ENCODE measurements at places on chromosomes 12 and 14.

DNA sequence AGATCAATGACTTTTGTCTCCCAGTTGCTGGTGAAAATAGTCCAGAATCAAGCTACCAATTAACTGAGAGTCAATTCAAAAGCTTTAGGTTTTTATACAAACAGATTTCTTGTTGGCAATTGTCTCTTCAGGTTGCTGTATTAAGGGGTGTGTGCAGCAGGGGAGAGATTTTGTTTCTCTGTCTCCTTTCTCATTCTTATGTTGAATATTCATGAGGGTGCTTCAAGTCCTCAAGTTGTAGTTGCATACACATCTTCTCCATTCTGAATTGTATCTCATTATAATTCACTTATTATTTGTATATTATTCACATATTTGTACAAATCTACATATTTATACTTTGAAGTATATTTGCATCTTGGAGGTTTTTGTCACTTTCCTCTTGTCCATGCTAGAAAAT lies 126.7 kb upstream of the PTPRQ start:
- DNase-seq: no peak

DNA sequence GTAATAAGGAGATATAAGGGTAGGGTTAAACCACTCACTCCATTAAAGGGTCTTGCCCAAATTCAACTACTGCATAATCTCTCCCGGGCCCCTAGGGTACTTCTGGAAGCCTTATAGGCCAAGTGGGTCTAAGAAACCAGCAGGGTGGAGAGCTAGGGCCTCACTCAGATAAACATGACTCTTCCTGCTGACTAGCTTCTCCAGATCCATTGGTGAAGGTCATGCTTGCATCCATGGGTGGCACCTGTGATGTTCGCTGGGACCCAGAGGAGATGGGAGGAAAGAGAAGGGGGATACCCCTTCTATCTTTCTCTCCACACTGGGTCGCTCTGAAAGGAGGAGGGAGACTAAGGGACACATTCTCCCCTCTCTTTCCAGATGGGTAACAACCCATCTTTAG lies 36.1 kb upstream of the HIGD1C start:
- DNase-seq: no peak

- no peak for DNase-seq
Measured at GRCh38 chr12:38547586-38547985, 231.0 kb downstream of the ALG10B start.

DNA sequence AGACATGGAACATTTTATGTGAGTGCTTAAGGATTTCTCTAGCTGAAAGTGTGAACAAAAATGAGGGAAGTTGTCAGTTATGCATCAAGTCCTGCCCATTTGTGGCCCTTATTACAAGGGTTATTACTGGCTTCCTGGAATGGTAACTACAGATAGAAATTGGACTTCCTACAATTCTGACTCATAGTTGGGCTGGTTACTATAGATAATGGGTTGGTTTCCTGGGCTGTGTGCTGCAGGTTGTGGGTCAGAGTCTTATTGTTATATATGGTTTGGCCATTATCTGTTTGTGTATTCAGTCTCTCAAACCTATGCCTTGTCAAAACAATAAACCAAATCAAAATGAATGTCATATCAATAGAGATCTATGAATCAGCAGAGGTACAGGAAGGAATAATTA lies 313.7 kb downstream of the ADAMTS20 start:
- DNase-seq: no peak

DNA sequence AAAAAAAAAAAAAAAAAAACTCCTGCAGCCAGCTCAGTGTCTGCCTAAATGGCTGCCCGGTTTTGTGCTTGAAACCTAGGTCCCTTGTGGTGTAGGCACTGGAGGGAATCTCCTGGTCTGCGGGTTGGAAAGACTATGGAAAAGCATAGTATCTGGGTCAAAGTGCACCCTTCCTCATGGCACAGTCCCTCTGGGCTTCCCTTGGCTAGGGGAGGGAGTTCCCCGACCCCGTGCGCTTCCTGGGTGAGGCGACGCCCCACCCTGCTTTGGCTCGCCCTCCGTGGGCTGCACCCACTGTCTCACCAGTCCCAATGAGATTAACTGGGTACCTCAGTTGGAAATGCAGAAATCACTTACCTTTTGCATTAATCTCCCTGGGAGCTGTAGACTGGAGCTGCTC lies 14.3 kb downstream of the PTCSC3 start:
- no peak for DNase-seq

GRCh38 chr12:19856389-19856788 lies 417.1 kb downstream of the AEBP2 start:
- no peak for DNase-seq

GRCh38 chr12:131089531-131090273 lies 136.0 kb downstream of the ADGRD1 start:
- no peak for DNase-seq

Measured in NCI-H2227 treated with DMSO at 0.1 percent for 48 hours (cell line).